ENCODE measurements at places on chromosomes 1 and 21.

DNA sequence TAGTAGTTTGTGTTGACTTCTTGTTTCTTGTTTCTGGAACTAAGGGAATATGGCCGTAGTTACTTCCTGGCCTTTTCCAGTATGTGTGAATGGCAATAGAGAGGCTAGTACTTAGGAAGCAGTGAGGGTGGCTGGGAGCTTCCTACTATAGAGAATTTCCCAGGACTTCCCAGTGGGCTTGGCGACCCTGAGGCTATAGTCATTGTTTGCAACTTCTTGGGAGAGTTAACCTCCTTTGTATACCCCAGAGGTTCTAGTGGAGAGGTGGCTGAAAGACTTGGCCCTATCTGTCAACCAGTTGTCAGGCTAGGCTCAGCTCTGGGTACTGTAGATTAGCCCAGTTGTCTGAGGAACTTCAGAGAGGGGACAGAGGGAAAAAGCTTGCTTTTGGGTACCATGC is 15.6 kb downstream of the RAD54L start:
- DNase-seq, result no peak

- DNase-seq, result no peak
Observed at GRCh38 chr1:156961709-156962108, 41.3 kb downstream of the LRRC71 start.

DNA sequence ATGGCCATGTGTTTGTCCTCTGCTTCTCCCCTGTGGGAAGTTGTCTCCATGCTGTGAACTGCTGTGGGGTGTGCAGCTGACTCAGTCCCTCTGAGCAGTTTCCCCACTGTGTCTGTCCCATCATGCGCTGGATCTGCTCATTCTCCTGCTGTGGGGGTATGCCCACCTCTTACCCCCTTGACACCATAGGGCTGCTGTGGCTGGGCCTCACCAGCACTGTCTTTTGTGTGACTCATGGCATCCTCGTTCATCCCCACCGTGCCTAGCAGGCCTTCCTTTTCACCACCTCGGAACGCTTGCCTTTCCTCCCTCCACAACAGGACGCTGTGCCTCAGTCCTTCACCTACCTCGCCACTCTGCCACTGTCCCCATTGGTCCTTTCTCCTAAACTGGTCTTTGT is 27.3 kb downstream of the VANGL2 start:
- peak; percentile 69 for DNase-seq

GRCh38 chr1:64388336-64388735 is 81.6 kb upstream of the CACHD1 start:
- DNase-seq, result no peak

- no peak for DNase-seq
Observed at GRCh38 chr1:42931911-42932422, 26.7 kb downstream of the SLC2A1 start.

- no peak for DNase-seq
Observed at GRCh38 chr1:96782206-96782605, 60.6 kb downstream of the PTBP2 start.

GRCh38 chr21:44400791-44401385 is 47.5 kb downstream of the TRPM2 start:
- DNase-seq, result no peak

- no peak for DNase-seq
Observed at GRCh38 chr1:57229076-57229475, 194.8 kb downstream of the DAB1 start.

DNA sequence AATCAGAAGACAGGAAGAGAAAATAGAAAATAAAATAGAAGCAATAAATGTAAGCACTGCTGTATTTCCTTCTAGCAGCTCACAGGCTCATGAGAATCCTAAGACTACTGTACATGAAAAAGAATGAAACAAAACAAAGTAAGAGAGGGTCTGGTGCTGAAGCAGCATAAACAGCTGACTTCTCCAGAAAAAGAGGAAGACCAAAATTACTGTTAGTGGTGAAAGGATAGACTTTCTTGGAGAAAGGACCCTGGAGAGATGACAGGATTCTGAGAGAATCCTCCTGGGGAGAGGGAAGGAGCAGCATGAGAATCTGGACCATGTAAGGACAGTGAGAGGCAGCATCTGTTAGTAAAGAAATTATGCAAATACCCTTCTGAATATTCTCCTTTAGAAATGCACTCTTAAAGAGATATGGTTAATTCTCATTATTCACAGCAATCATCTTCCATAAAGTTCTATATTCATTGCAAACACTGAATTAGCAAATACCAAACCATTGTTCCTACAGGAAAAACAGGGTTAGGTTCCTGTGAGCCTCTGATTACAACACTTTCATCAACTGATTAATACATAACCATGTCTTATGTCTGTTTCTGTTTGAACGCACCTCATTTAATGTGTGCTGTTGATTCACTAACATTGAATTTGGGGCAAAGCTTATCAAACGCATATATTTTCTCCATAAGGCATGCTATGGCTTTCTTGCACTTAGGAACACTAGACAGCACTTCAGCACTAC is 17.0 kb downstream of the SLC25A24 start:
- DNase-seq, result no peak

- DNase-seq, result no peak
Observed at GRCh38 chr1:156052862-156053767, 483 bp downstream of the UBQLN4 start.

- no peak for DNase-seq
Observed at GRCh38 chr1:41400225-41400624, 39.0 kb downstream of the FOXO6 start.

GRCh38 chr21:20306836-20307235 is 691.4 kb upstream of the NCAM2 start:
- no peak for DNase-seq

- no peak for DNase-seq
Observed at GRCh38 chr1:66791621-66792610, 9.2 kb downstream of the INSL5 start.

GRCh38 chr1:185054365-185055060 is 9.2 kb downstream of the RNF2 start:
- DNase-seq, result no peak

GRCh38 chr1:41381692-41382479 is 20.7 kb downstream of the FOXO6 start:
- no peak for DNase-seq

DNA sequence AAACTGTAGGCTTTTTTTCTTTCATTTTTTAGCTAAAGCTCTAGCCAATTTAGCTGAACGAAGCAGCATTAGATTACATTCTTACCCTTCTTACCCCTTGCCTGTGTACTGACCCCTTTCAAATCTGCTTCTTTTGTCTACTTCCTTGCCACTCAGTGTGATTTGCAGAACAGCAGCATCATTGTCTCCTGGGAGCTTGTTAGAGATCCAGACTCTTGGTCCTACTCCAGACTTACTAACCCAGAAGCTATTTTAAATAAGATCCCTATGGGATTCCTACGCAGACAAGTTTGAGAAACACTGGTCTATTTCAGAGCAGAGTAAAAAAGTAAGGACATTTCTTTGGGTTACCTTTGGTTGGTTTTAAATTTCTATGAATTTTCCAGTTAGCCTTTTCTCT is 13.8 kb downstream of the LRRC39 start:
- peak; percentile 21 for DNase-seq

GRCh38 chr1:204945565-204945977 is 74.9 kb downstream of the NFASC start:
- DNase-seq, result no peak

- DNase-seq, result no peak
Observed at GRCh38 chr1:220281159-220281574, 8.9 kb upstream of the RAB3GAP2 start.

- DNase-seq, result no peak
Observed at GRCh38 chr1:85321237-85321964, 45.0 kb upstream of the BCL10 start.

Data from smooth muscle cell of the brain vasculature (primary cell).